ENCODE measurements at places on chromosomes 12 and 14.

DNA sequence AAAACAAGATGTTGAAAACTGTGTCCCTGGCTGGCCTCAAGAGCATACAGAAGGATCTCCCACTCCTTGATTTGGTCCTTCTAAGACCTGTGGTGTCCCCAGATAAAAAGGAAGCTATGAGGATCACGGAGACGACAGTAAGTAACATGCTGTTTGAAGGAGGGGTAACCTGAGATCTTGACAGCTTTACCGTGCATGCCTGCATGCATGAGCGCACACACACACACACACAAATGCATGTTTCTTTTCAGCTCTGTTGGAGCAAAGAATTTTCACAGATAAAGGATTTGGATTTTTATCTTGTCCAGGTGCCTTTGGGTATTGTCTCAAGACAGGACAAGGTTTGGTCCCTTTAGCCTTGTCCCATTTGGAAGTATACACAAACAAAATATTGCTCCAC lies 411.6 kb upstream of the CCDC196 start:
- no peak for DNase-seq

DNA sequence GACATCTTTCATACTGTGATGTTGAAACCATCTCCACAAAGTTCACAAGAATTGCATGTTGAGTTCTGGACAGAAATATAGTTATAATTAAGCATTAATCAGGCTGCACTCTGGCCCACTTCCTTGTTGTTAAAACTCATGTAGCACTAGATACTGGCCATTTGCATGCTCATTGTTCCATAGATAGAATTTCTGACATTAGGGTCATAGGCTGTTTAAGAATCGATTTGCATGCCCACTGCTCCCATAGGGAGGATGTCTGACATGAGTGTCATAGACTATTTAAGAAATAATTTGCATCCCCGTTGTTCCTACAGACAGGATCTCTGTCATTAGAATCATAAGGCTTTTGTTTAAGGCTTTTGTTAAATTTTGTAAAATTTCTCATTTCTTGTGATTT lies 50.2 kb downstream of the MYF5 start:
- no peak for DNase-seq

DNA sequence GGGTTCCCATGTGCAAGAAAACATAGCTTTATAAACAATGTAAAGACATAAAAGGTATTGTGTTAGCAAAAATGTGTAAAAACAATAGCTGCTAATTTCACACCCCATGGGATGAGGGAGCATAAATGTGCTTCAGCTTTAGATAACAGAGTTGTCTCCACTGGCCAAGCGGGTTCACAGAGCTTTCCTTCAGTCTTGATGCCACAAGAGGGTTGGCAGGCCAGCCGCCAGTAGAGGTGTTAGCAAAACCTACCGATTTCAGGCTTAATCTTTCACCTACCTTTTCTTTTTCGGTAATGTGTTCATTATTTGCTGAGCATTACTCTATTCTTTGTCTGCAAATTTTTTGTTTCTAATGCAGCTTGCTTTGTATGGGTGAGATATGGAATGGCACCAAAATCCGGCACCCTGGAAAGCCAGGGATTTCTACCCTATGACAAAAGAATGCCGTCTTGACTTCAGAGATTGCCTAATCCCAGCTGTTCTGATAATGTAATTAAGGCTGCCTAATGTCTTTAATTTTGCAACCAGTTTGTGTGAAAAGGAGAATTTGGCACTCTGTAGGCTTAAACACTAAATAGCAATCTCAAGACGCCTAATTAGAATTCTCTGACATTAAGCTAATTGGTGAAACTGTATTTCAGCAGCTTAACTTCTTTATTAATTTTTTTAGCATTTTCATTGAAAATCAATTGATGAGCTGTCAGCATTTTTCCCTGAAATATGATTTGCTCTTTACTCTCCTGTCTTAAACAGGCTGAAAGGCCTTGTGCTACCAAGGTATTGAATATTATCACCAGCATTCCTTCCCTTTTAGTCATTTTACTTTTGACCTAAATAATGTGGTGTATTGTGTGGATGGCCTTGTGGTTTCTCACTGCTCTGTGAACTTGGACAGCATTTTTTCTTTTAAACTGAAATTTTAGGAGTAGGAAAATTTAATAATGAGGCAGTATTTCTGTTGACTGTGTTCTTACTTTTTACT lies 60.7 kb downstream of the POLR3B start:
- DNase-seq = no peak

DNA sequence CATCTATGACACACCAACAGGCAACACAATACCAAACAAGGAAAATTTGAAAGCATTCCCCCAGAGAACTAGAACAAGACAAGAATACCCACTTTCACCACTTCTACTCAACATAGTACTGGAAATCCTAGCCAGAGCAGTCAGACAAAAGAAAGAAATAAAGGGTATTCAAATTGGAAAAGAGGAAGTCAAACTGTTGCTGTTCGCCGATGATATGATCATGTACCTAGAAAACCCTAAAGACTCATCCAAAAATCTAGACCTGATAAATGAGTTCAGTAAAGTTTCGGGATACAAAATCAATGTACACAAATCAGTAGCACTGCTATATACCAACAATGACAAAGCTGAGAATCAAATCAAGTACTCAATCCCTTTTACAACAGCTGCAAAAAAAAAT lies 8.1 kb upstream of the ATL1 start:
- DNase-seq = no peak

DNA sequence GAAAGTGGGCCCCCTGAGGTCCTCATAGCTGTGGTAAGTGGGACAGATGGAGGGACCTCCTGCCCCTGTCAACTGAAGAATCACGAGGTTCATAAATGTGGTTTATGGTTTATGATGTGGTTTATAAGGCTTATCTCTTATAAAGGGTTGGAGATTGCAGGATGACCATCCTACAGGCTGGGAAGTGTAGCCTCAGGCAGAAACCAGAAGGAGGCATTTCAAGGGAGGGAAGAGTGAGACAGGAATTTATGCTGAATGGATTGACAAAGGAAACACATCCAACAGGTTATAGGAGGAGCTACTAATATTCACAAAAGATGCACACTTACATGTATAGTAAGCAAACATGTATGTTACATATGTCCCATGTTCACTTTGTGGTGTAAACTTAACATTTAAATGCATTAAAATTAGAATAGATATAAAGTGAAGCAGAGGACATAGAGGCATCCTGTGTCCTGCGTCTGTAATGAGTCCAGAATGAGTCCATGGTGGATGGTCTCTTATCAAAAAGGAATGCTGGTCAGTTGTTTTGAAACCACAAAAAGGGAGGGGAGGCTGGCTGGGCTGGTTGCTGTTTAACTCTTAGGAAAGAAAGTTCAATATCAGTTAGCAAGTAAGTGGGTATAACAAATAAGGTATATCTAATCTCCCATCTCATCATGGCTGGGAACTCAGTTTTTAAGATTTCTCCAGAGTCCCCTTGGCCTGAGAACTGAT lies 149.0 kb upstream of the RMST start:
- no peak for DNase-seq

GRCh38 chr14:34220921-34221320 lies 241.1 kb downstream of the SPTSSA start:
- DNase-seq = no peak

Data from stimulated activated CD4-positive, alpha-beta T cell treated with anti-CD3 and anti-CD28 coated beads, Interleukin-2, amount 100 ng/mL, for 24 hours (primary cell).